Thymus (tissue), 14 donors: ENCODE measurements at places on chromosomes 12 and 14. TPM values are rescaled to one million over a fixed set of nuclear protein-coding genes. Genes with fewer than 3 reads are reported as not detected.

PLEKHA5 gene
- 12.2 TPM for total RNA-seq

SLC24A4 gene
- 0.66 TPM for total RNA-seq

OR4E2 gene
- total RNA-seq = 0.09 TPM

ADCY4 gene
- 1.9 TPM for total RNA-seq

MYF6 gene
- total RNA-seq = 0.09 TPM

VRTN gene
- 0.05 TPM for total RNA-seq

NOS1 gene
- 0.05 TPM for total RNA-seq

SPIC gene
- total RNA-seq = 7.0 TPM

FAM222A gene
- total RNA-seq = 0.71 TPM

PLA2G1B gene
- total RNA-seq = 0.09 TPM

ST8SIA1 gene
- total RNA-seq = 1.6 TPM

SLC2A14 gene
- 0.19 TPM for total RNA-seq

MSI1 gene
- total RNA-seq = 0.05 TPM

SIX1 gene
- 13.4 TPM for total RNA-seq

DAO gene
- 0.05 TPM for total RNA-seq

COX8C gene
- total RNA-seq = not detected

PRH2 gene
- 0.80 TPM for total RNA-seq

CEBPE gene
- 2.5 TPM for total RNA-seq

RPS6KL1 gene
- total RNA-seq = 3.4 TPM

LRP1-AS gene
- not detected for total RNA-seq

SIX6 gene
- total RNA-seq = under 0.01 TPM

HNRNPA1 gene
- 762 TPM for total RNA-seq

CD69 gene
- 90.9 TPM for total RNA-seq

KRT82 gene
- 0.05 TPM for total RNA-seq

RD3L gene
- not detected for total RNA-seq

EPYC gene
- total RNA-seq = 0.14 TPM

NDUFA12 gene
- total RNA-seq = 136 TPM

CCDC60 gene
- total RNA-seq = 0.52 TPM

PPP1R3E gene
- 6.6 TPM for total RNA-seq

CDKN3 gene
- total RNA-seq = 39.3 TPM

FAIM2 gene
- total RNA-seq = 0.24 TPM

BMP4 gene
- total RNA-seq = 0.99 TPM

PPP4R4 gene
- total RNA-seq = 0.24 TPM

P2RX2 gene
- 0.66 TPM for total RNA-seq

TAS2R20 gene
- 0.76 TPM for total RNA-seq

PSME1 gene
- 280 TPM for total RNA-seq

RND1 gene
- total RNA-seq = 1.1 TPM

EML1 gene
- 2.7 TPM for total RNA-seq

TEX52 gene
- total RNA-seq = 0.09 TPM

ACOT4 gene
- 0.76 TPM for total RNA-seq

MANSC1 gene
- 1.0 TPM for total RNA-seq

SDR39U1 gene
- 34.9 TPM for total RNA-seq

DCN gene
- total RNA-seq = 137 TPM

KCNA1 gene
- total RNA-seq = 0.71 TPM

SLC5A8 gene
- total RNA-seq = 0.33 TPM

TAMALIN gene
- 9.2 TPM for total RNA-seq

RNASE3 gene
- total RNA-seq = 26.7 TPM

CISTR gene
- not detected for total RNA-seq
